ENCODE measurements at places on chromosomes 13 and 19.

- DNase-seq, result no peak
Measured at GRCh38 chr13:105087945-105088344, 1447.5 kb downstream of the EFNB2 start.

GRCh38 chr19:17244618-17245534 is 843 bp downstream of the NR2F6 start:
- DNase-seq, result no peak

- no peak for DNase-seq
Measured at GRCh38 chr13:93398167-93399035, 171.8 kb downstream of the GPC6 start.

- DNase-seq, result peak; percentile 85
Measured at GRCh38 chr13:102394158-102395053, 7.4 kb downstream of the FGF14 start.

GRCh38 chr13:40344270-40345148 is 321.9 kb downstream of the FOXO1 start:
- DNase-seq, result no peak

DNA sequence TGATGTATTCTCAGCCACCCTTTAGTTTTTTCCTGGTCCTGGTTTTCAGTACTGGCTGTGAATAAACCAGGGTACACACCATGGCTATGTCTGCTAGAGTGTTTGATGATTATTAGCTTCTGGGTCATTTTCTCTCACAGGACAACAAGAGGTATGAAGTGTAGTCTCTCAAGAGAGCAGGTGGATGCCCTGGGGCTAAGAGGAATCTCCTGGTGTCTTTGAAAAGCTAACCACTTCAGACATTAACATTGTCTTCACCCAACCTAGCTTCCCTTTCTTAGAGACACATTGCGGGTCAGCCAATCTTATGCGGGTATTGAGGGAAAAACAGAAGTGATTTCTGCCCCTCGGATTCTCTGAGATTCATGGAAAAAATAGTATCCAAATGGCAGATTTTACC is 1.6 kb downstream of the ZNF730 start:
- DNase-seq, result no peak

GRCh38 chr13:78431328-78431727 is 172.0 kb downstream of the POU4F1 start:
- DNase-seq, result no peak

DNA sequence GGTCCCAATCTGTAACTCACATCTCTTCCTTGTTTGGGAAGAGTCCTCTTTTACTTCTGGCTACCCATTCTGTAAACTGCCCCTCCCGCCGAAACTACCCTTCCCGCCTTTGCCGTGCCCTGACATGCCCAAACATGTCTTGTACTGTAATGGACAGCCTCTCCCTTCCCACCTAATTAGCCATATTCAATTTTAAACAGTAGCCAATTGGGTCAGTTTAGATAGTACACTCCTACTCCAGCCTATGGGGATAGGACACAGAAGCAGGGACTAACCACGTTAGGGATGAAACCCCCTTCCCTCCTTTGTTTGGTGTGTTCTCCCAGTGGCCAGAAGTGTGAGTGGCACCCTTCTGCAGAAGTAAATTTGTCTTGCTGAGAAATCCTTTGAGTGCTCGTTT is 34.2 kb downstream of the SACS start:
- DNase-seq, result no peak

DNA sequence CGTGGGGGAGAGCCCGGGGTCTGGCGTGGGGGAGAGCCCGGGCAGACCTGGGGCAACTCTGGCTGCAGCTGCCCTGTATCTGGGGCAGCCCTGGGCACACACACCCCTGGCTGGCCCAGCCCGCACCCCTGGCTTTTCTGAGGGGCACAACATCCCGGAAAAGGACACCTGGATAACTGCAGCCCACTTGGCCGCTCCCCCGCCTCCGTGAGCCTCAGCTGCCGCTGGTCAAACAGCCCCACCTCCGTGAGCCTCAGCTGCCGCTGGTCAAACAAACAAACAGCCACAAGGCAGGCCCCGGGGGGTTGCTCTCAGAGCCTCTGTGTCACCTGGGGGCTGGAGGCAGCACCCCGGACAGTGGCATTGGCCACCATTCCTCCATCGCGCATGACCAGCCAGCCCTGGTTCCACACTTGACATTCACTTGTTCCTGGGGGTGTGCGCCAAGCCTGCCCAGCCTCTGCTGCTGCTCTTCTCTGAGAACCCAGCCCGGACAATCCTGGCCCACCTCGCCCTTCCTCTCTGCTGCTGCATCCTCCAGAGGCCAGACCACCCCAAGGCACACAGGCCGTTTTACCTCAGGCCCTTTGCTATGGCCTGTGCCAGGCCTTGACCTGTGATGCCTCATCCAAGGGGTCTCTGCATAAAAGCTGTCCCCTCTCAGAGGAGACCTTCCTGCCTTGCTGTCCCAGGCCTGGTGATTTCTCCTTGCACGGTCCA is 19.9 kb downstream of the CEBPG start:
- DNase-seq, result no peak

- DNase-seq, result no peak
Measured at GRCh38 chr13:37107456-37107855, 2.0 kb upstream of the CSNK1A1L start.

GRCh38 chr19:47122359-47123335 is 8.0 kb upstream of the SAE1 start:
- no peak for DNase-seq

GRCh38 chr19:45440873-45441654 is 17.3 kb upstream of the ERCC1 start:
- no peak for DNase-seq

DNA sequence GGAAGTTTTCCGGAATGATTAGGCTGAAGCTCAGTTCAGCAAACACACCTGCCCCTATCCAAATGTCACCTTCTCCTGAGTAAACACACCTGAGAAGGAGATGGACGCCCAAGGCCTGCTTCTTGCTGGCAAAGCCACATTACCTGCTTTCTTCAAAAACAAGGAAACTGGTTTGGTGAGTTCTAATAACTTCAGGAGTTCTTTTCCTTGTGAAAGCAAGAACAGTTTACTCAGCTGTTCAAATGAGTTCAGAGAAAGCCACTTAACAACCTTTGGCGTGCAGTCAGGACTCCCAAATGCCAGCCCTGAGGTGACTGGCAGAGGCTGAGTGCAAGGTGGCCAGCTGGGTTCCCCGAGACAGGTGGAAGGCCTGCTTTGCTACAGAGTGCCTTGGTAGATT is 160.5 kb downstream of the STK24 start:
- no peak for DNase-seq

- DNase-seq, result no peak
Measured at GRCh38 chr19:42334697-42335373, 9.4 kb downstream of the MEGF8 start.

GRCh38 chr13:99267927-99268326 is 9.7 kb upstream of the GPR18 start:
- no peak for DNase-seq

GRCh38 chr13:28820099-28821051 is at the start of gene MTUS2:
Gene MTUS2, plus strand, starts transcription at chr13:28820339.
- DNase-seq, result no peak

- no peak for DNase-seq
Measured at GRCh38 chr13:107834281-107834680, 381.1 kb downstream of the LIG4 start.

DNA sequence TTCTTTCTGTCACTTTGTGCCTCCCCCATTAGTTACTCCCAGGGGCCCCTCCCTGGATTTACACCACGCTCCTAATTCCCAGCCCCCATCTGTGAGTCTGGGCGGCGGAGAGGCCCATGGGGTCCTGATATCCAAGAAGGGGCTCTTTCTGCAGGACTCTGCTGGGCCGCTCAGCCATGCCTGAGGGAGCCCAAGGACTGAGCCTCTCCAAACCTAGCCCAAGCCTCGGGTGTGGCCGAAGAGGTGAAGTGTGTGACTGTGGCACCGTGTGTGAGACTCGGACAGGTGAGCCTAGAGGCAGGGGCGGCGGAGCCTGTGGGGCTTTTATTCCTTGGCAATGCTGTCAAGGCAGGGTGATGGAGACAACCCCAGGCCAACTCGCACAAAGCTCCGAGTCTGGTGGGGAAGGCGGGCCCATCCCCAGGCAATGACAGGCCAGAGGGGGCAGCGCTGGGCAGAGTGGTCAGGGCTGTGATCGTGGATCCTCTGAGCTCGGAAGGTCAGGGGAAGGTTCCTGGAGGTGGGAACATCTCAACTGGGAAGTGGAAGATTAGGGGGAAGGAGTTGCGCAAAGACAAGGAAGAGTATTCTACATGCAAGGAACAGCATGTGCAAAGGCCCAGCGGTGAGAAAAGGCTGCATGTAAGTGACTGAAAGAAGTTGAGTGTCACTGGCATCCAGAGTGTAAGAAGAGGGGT is 1.6 kb downstream of the PLEKHG2 start:
- no peak for DNase-seq

GRCh38 chr13:28678809-28679208 is 19.9 kb downstream of the POMP start:
- no peak for DNase-seq

GRCh38 chr19:10687518-10688288 is 13.5 kb upstream of the QTRT1 start:
- DNase-seq, result no peak

- no peak for DNase-seq
Measured at GRCh38 chr13:25860862-25861261, 191.0 kb downstream of the SHISA2 start.

GRCh38 chr13:23655321-23655720 is 85.1 kb downstream of the TNFRSF19 start:
- no peak for DNase-seq

GRCh38 chr13:36804588-36804987 is 14.4 kb upstream of the RFXAP start:
- DNase-seq, result no peak

DNA sequence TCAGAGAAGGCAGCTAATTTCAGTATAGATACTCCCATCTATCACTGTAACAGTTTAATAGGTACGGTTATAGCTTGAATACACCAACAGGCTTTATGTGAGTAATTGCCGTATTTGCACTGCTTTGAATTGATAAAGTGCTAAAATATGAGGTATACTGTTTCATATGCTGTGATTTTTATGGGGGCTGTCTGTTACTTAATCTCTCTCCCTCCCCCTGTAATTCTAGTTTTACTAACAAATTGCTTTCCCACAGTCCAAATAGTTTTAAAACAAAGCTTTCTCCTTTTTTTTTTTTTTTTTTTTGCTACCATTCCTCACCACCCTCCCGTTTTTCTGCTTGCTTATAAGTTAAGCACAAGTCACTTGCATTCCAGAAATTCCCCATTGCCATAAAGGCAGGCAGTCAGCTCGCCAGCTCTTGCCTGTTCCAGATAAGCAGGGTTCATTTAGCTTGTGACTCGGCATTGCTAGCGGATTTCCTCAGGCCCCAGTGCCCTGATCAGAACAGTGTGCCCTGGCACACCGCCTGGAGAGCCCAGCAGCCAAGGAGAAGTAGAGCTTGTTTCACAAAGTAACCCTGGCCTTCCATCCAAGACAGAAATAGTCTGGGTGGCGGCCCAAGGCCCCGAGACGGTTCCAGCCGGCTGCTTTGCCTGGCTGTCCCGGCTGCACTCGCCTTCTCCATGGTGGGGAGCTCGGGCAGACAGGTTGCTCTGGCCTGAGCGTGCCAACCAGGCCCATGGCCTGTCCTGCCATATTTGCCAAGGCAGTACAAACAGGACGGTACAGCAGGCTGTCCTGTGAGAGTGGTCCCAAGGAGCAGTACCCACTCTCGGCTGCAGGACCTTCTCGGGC is 43.5 kb upstream of the NPAS1 start:
- no peak for DNase-seq

DNA sequence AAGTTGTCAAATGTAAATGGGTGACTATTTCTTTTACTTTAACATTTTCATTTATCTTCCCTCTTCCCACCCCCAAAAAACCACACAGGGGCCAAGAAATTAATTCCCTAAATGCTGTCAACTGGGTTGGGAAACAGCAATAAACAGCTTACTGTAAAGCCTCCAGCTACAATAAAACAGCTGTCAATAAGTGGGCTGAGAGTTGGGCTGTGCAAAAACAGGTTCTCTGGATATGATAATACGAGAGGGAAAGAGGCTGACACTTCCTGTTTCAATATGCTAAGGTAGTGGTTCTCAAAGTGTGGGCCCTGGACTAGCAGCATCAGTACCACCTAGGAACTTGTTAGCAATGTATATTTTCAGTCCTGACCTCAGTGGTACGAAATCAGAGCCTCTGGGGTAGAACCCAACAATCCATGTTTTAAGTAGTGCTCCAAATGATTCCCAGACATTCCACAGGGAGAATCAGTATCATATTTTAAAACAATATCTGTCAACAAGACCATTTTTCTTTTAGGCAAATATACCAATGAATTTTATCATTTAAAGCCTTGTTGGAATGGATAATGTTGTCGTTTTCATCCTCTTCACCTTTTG is 8.4 kb downstream of the PCDH9 start:
- no peak for DNase-seq

DNA sequence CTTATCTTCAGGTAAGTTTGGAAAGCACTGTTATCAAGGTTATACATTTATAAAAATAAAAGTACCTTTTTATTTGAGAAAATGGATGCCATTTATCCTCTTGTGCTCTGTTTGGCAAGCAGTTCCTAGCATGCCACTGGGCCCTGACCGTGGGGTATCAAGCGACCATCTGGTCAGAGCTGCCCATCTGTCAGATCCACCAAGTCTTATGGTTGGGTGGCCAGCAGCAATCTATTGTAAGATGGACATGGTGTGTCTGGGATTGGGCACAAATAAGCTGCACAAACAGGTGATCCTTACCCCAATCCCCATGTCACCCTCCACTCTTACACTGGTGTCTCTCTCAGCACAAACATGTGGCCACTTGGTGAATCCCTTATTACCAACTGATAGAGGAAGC is 178.5 kb downstream of the DLEU7 start:
- no peak for DNase-seq

- no peak for DNase-seq
Measured at GRCh38 chr13:111280681-111281585, 39.5 kb upstream of the TEX29 start.

DNA sequence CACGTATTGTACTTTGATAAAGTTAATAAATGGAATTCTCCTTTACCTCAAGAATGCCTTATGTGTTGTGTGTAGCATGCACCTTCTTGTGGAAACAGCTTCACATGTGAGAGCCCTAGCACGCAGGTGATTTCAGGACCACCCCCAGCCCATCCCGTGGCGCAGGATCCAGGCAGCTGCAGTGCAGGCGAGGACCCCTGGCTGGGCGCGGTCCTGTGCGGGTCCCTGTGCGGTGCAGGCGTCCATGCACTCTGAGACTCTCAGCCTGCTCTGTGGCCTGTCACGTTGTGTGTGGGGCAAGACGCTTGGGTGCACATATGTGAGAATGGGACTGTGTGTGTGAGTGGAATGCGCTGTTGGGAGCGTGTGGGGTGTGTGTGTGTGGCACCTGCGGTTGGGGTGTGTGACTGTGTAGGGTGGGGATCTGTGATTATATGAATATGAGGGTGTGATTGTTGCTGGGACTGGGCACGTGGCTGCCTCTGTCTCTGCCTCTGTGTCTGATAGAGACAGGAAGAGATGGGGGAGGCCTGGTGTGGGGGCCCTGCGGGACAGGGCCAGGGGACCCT is 30.8 kb downstream of the WTIP start:
- no peak for DNase-seq

All from effector memory CD4-positive, alpha-beta T cell (primary cell).